Suppressor macrophage treated with lipopolysaccharide for 1 hour (primary cell): ENCODE measurements at places on chromosomes 12 and 14.

GRCh38 chr12:2054091-2055018 is 1.6 kb downstream of the CACNA1C start:
- no peak for DNase-seq

DNA sequence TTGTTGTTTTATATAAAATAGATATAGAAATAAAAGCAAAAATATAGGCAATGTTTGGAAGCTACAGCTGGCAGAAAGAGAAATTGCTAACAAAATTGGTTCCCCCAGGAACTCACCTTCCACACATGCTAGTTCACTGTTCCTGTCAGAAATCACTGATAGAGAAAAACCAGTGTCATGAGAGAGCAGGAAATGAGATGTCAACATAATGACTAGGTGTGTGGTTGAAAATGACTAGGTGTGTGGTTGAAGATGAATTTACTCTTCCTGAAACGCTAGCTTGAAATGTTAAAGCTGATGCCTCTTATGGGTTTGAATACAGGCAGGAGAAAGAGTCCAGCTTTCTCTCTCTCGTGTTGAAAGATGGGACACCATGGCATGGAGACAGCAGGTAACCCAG is 216.3 kb downstream of the C12orf42 start:
- DNase-seq, result no peak

GRCh38 chr12:107560165-107560898 is 125.3 kb upstream of the PWP1 start:
- no peak for DNase-seq

GRCh38 chr12:70571705-70572268 is 65.4 kb downstream of the PTPRB start:
- DNase-seq, result no peak

- DNase-seq, result no peak
Observed at GRCh38 chr14:44945264-44945663, 16.5 kb downstream of the KLHL28 start.

- DNase-seq, result no peak
Observed at GRCh38 chr12:105852496-105852895, 286.3 kb downstream of the NUAK1 start.

DNA sequence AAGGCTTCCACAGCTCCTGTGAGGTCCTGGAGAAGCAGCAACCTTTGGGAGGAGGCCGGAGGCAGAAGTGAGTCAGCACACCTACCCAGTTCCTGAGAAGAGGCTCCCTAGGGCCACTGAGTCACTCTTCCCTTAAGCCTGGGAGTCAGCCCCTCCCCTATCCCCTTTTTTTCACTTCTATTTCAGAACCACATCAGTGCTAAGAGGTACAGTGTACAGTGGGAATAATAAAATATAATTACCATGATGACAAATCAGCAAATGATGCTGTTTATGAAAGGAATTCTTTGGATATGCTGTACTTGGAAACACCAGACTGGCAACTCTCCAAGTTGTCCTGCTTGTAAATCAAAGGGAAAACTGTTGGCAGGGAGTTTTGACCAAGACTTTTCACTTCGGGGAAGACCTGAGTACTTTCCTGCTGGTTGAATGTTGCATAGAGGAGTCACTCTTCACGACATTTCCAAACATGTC is 7.8 kb upstream of the TBPL2 start:
- DNase-seq, result peak; percentile 61

GRCh38 chr12:48862760-48863159 is 2.9 kb downstream of the RND1 start:
- DNase-seq, result no peak

DNA sequence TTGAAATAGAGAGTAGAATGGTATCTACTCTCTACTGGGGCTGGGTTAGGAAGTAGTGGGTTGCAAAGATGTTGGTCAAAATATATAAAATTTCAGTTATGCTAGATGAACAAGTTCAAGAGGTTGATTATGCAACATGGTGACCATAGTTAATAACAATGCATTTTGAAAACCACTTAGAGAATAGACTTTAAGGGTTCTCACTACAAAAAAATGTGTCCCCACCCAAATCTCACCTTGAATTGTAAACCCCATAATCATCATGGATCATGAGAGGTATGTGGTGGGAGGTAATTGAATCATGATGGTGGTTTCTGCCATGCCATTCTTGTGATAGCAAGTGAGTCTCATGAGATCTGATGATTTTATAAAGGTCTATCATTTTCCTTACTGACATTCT is 94.0 kb downstream of the C12orf50 start:
- DNase-seq, result no peak

DNA sequence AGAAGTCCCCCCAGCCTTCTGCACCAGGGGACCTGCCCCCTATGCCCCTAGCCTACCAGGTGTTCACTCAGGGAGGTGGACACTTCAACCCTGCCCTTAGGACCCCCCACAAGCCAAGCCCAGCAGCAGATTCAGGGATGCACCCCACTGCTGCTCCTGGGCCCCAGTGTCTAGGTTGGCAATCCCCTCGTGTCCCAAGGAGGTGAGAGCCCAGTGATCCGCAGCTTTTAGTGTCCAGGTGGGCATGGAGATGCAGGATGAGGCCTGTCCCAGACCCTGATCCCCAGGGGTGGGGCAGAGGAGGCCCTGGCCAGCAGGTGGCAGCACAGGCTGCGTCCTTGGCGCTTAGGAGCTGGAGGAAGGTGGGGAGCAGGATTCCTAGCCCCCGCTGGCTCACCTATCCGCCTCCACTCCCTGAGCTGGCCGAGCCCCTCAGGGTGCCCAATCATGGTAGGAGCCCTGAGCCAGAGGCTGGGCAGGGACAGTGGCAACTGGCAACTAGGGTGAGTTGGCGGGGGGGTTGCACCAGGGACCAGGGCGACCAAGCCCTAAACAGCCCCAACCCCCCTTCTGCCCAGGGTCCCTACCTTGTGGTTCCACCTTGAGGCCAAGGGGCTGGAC is 4.1 kb downstream of the CKB start:
- DNase-seq, result peak; percentile 61

GRCh38 chr14:31657917-31658316 is 96.7 kb downstream of the NUBPL start:
- no peak for DNase-seq

DNA sequence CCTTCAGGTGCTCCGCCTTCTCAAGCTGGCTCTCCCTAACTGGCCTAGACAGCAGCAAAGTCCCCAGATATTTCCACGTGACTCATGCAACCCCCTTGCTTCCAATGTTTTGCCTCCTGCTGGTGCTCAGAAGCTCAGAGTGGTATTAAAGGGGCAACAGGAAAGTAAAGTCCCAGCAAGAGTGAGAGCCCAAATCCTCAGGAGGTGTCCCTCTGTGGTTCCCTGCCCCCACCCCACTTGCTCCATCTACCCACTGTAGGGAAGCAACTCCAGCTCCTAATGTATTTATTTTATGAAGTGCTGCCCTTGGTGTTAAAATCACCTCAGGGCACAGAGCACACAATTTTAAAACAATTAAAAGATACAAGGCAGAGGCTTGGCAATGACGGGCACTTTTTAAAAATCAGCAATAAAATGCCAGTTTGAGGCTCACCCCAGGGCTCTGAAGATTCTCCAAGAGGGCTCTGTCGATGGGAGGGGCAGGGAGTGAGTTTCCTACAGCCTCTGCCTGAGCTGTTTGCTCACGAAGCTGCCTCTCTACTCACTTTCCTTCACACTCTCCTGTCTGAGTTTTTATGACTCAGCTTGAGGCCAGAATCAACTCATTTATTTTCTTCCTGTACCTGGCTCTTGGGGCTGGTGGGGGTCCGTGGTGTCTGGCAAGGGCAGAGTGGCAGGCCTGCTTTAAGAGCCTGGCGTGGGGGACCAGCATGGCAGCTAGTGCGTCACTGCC is 81.9 kb upstream of the MAX start:
- peak; percentile 16 for DNase-seq

DNA sequence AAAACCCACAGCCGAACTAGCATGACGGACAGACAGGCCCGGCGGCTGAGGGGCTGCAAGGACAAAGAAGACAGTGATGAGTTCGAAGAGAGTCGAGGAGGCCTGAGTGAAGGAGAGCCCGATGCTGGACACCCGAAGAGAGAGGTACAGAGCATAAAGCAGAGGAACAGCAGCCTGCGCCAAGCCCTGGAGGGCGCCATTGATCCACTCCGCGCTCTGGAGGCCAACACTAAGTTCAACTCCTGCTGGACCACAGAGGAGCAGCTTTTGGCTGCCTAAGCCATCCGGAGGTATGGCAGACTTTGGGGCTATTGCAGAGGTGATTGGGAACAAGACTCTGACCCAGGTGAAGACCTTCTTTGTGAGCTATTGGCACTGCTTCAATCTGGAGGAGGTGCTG is 7.8 kb upstream of the PLXNC1 start:
- no peak for DNase-seq

- DNase-seq, result no peak
Observed at GRCh38 chr12:65845751-65846537, 21.7 kb downstream of the HMGA2 start.

DNA sequence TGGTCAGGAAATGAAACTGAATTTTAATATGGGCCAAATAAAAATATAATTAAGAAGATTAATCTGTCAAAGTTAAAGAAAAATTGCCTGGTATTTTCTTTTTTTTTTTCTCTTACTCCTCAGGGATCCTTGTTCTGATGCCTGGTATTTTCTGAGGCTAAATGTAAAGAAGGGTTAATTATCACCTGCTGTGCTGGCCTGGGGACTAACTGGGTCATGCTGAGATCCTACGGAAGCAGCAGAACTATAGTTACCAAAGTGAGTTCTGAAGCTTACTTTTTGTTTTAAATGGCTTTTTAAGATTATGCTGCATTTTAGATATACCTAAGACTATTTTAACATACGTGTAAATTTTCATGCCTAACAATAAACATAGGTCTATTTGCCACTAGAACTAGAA is 23.3 kb downstream of the ZC2HC1C start:
- DNase-seq, result no peak

DNA sequence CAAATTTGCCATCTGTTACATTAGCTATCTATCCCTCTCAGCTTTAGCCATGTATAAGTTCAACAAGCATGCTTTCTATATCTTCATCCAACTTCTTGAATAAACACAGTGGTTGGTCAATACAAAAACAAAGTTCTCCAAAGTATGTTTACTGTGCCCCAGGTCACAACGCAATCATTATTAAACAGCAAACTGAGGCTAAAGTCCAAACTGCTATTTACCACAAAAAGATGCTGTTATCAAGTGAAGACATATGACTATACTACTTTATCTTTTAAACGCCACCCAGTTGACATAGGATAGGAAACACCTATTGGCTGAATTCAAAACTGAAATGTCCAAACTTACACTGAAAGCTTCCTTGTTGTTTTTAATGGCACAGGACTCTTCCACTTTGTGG is 11.7 kb downstream of the ZCCHC8 start:
- DNase-seq, result no peak
